ENCODE measurements at places on chromosomes 1 and 21. TPM values are rescaled to one million over a fixed set of nuclear protein-coding genes. Genes with fewer than 3 reads are reported as not detected.

The CTTNBP2NL gene
- 77.4 TPM for total RNA-seq

The HCRTR1 gene
- not detected for total RNA-seq

The SLC45A3 gene
- total RNA-seq = 4.2 TPM

The KRTAP10-3 gene
- total RNA-seq = not detected

The CYP4A22 gene
- not detected for total RNA-seq

The PDZK1 gene
- total RNA-seq = 29.6 TPM

The SELL gene
- not detected for total RNA-seq

The ATAD3C gene
- total RNA-seq = 1.8 TPM

DNA sequence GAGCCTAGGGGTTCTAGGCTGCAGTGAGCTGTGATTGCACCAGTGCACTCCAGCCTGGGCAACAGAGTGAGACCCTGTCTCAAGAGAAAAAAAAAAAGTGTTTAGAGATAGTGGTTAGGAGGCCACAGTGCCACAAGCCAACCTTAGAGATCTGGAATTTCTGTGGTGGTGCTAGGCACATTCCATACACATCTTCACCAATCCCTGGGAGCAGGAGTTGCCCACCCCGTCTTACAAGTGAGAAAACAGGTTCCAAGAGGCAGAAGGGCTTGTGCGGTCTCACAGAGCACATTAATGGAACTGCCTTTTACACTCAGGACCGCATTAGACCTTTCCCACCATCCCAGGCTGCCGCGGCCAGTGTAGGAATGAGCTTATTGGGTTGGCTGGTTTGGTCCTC, 93.2 kb downstream of the EPHB2 start:
- no peaks in the 10 kb centered on the region for H3K27me3 ChIP-seq
- no peaks in the 10 kb centered on the region for H3K36me3 ChIP-seq
- no peak overlapping the region for H3K4me3 ChIP-seq
- peak overlapping the region; percentile 67 for H3K27ac ChIP-seq
- peaks cover 41% of the 10 kb centered on the region for H3K4me1 ChIP-seq

- peaks cover 9% of the 10 kb centered on the region for H3K36me3 ChIP-seq
- no peak for DNase-seq
Observed at GRCh38 chr1:168135116-168135920, 1.4 kb downstream of the GPR161 start.

DNA sequence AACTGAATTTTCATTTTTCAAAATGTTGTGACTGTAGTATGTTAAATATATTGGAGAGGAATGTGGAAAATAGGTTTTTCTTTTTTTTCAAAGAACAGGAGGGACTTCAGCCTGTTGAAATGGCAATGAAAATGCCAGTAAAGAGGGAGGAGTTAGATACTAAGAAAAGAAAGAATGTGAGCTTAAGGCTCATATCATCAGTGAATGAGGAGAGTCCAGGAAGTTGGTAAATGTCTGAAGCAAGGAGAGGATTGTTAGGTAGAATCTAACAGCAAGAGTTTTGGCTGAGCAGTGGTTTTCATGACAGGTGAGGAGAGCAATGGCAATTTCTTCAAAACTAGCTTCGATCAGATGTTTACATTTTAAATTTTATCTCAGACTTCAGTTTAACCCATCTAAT, 43.0 kb downstream of the PLA2G4A start:
- DNase-seq = no peak
- H3K27me3 ChIP-seq = peaks cover 18% of the 10 kb centered on the region
- no peak overlapping the region for H3K27ac ChIP-seq
- no peaks in the 10 kb centered on the region for H3K36me3 ChIP-seq

- no peaks in the 10 kb centered on the region for H3K27me3 ChIP-seq
- no peak overlapping the region for H3K4me3 ChIP-seq
- H3K36me3 ChIP-seq = no peaks in the 10 kb centered on the region
- no peak for DNase-seq
Observed at GRCh38 chr1:82110366-82111254, 309.9 kb downstream of the ADGRL2 start.

DNA sequence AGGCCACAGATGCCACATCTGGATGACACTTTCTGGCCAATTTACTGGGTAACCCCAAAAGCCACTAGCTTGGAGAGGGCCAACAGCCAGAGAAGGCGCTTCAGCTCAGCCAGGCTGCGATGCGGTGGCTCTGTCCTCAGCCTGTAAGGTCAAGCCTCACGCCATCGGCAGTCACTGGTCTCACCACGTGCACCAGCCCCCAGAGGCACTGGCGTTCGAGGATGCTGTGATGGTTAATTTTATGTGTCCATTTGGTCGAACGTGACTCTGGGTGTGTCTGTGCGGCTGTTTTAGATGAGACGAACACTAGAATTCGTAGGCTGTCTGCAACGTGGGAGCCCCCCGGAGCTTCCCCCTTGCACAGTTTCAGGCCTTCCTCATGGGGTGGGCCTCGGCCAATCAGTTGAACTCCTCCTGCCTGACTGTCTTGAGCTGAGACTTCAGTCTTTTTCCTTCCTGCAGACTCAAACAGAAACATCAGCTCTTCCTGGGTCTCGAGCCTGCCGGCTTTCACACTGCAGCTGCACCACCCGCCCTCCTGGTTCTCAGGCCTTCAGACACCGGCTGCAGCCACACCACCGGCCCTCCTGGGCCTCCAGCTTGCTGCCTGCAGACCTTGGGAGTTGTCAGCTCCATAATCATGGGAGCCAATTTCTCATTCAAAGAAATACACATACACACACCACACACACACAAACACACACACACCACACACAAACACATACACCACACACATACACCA, 41.6 kb upstream of the SLC45A1 start:
- no peaks in the 10 kb centered on the region for H3K27me3 ChIP-seq
- no peak for DNase-seq
- H3K36me3 ChIP-seq = no peaks in the 10 kb centered on the region
- H3K4me1 ChIP-seq = peaks cover 7% of the 10 kb centered on the region
- H3K4me3 ChIP-seq = no peak overlapping the region
- no peak overlapping the region for H3K27ac ChIP-seq

GRCh38 chr1:201217146-201217545, 26.5 kb downstream of the IGFN1 start:
- no peaks in the 10 kb centered on the region for H3K4me1 ChIP-seq
- H3K36me3 ChIP-seq = no peaks in the 10 kb centered on the region
- peaks cover 4% of the 10 kb centered on the region for H3K27me3 ChIP-seq
- peak; percentile 67 for DNase-seq

- peaks cover 13% of the 10 kb centered on the region for H3K4me1 ChIP-seq
- peaks cover 3% of the 10 kb centered on the region for H3K27me3 ChIP-seq
- no peak for DNase-seq
- H3K27ac ChIP-seq = no peak overlapping the region
- no peak overlapping the region for H3K4me3 ChIP-seq
Observed at GRCh38 chr1:47449822-47450552, 12.1 kb downstream of the FOXD2 start.

GRCh38 chr1:202193614-202194327, at the start of gene LGR6:
LGR6 (plus strand) TSS chr1:202193799; CDS start chr1:202193990, 191 bp downstream.
- DNase-seq = no peak
- no peaks in the 10 kb centered on the region for H3K36me3 ChIP-seq
- H3K4me3 ChIP-seq = peak within 1 kb of the TSS; percentile 84
- no peak within 1 kb of the TSS for H3K27ac ChIP-seq

DNA sequence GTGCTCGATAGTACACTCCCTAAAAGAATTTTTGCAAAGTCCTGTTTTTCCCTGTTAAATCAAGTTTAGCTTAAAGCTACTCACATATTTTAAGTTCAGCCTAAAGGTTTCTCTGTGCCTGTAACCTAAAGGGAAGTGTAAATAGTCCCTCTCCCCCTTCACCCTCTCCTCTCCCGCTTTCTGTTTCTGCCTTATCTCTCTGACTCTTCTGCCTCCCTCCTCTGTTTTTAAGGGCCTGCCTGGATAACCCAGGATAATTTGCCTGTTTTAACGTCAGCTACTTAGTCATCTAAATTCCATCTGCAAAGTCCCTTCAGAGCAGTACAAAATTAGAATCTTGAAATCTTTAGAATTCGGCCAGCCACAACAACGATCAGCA, 92.6 kb downstream of the NID1 start:
- peaks cover 20% of the 10 kb centered on the region for H3K4me1 ChIP-seq
- H3K36me3 ChIP-seq = peaks cover 8% of the 10 kb centered on the region
- no peaks in the 10 kb centered on the region for H3K27me3 ChIP-seq
- H3K27ac ChIP-seq = peak overlapping the region; percentile 81
- DNase-seq = no peak

DNA sequence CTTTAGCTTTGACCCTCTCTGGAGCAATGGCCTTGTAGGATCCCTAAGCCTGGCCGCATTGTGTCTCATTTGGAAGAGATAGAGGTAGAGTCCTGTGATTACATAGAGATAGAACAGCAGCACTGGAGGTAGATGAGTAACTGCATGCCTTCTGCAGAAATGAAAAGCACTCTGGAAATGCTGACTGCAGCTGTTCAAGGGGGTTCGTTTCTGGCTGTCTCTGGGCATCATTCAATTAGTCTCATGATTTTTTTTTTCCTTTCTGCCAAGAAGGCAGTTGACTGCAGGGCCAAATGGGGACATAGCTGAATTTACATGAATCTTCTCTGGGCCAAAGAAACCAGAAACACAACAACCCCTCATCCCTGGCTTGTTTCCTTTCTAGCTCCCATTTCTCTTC, 28.1 kb upstream of the SNX27 start:
- H3K36me3 ChIP-seq = peaks cover 10% of the 10 kb centered on the region
- H3K4me3 ChIP-seq = no peak overlapping the region
- peak overlapping the region; percentile 90 for H3K27ac ChIP-seq
- H3K27me3 ChIP-seq = no peaks in the 10 kb centered on the region
- H3K4me1 ChIP-seq = peaks cover 18% of the 10 kb centered on the region

DNA sequence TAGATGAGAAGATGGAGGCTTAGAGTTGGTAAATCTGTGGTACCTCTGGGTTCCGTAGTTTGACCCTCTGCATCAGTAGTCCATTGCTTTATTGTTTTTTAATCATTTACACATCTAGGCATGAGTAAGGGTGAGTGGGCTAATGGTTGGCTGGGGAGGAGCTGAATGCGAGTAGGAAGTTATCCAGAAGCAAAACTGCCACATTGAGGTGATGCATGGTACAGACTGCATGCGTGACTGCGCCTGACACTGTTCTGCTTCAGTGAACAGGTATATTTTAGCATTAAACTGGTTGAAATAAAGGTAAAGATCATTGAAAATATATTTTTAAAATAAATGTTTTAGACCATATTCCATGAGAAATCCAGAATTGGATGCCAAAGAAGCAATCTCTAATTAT, 4.4 kb downstream of the DNAJC16 start:
- peaks cover 6% of the 10 kb centered on the region for H3K36me3 ChIP-seq
- H3K27me3 ChIP-seq = no peaks in the 10 kb centered on the region
- H3K4me1 ChIP-seq = peaks cover 19% of the 10 kb centered on the region
- H3K27ac ChIP-seq = no peak overlapping the region
- no peak overlapping the region for H3K4me3 ChIP-seq
- DNase-seq = no peak

- no peak for DNase-seq
- peaks cover 47% of the 10 kb centered on the region for H3K4me1 ChIP-seq
- peaks cover 38% of the 10 kb centered on the region for H3K36me3 ChIP-seq
- no peaks in the 10 kb centered on the region for H3K27me3 ChIP-seq
- H3K27ac ChIP-seq = peak overlapping the region; percentile 94
Observed at GRCh38 chr1:164660412-164660772, 101.4 kb downstream of the PBX1 start.

DNA sequence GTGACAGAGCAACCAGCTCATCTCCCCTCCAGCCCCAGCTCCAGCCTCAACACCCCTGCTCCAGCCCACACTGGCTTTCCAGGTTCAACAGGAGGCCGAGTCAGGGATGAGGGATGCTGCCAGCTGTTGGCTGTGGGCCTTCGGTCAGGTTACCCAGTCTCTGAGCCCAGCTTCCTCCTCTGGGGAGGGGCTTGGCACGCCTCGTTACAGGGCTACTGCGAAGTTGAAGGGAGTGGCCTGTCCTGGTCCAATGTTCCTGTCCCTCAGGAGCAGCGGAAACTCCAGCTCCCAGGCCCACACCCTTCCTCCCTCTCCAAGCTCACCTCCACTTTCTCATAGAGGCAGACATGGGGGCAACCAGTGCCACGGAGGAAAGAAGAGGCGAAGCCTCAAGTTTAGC, 15.1 kb upstream of the TAS1R2 start:
- no peaks in the 10 kb centered on the region for H3K36me3 ChIP-seq
- no peaks in the 10 kb centered on the region for H3K4me1 ChIP-seq
- no peak overlapping the region for H3K4me3 ChIP-seq
- H3K27ac ChIP-seq = no peak overlapping the region
- H3K27me3 ChIP-seq = no peaks in the 10 kb centered on the region

DNA sequence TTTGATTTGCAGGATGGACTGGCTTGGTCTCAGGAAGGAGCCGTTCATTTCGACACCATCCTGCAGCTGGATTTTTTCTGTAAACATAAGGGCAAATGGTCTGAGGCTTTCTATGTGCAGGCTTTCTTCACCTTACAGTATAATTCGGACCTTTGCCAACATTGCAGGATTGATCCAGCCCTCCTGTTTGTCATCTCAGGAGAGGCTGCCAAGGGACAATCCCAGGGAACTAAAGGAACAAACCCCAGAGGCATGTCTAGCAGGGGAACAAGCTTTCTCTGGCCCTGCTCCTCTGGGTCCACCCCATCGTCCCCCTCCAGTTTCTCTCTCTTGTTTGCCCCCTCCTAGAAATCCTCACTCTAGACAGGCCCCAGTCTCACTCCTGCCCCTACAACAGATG, 24.8 kb upstream of the GBP6 start:
- peaks cover 9% of the 10 kb centered on the region for H3K27me3 ChIP-seq
- H3K36me3 ChIP-seq = no peaks in the 10 kb centered on the region
- no peaks in the 10 kb centered on the region for H3K4me1 ChIP-seq
- no peak overlapping the region for H3K4me3 ChIP-seq

GRCh38 chr1:84785271-84786036, 95.2 kb upstream of the SSX2IP start:
- H3K27me3 ChIP-seq = no peaks in the 10 kb centered on the region
- no peaks in the 10 kb centered on the region for H3K4me1 ChIP-seq
- H3K4me3 ChIP-seq = no peak overlapping the region
- H3K36me3 ChIP-seq = no peaks in the 10 kb centered on the region

DNA sequence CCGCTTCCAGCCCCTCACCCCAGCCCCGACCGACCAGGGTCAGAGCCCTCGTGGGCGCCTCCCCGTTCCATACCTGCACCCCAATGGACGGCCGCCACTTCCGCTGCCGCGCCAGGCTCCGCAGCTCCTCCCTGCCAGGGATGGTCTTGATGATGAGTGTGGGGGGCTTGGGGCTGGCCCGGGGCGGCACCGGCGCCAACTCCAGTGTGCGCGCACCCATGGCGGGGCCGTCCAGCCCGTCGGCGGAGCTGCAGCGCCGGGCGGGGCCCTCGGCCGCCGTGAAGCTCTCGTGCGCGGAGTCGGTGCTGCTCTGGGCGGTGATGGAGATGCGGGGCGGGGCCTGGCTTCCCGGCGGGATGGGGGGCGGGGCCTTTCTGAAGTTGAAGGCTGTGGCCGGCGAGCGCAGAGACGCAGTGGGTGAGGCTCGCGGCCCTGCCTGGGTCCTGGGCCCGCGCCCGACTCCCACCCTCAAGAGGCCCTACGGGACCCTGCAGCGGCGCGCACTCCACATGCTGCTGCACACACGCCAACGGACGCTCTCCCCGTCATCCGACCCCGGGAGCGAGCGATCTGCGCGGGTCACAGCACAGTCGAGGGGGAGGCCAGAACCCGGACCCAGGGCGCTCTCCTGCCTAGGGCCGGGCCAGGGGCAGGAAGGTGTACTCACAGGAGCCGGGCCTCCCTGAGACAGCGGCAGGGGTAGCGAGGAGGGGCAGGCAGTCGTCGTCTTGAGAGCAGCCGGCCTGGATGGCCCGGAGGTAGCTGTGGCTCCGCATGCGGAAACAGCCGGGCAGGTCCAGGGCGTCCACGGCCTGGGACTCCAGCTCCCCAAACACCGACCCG, 26.1 kb upstream of the SMIM12 start:
- H3K27me3 ChIP-seq = peaks cover 88% of the 10 kb centered on the region
- H3K36me3 ChIP-seq = peaks cover 3% of the 10 kb centered on the region
- DNase-seq = no peak
- H3K4me1 ChIP-seq = no peaks in the 10 kb centered on the region

- H3K27me3 ChIP-seq = peaks cover 7% of the 10 kb centered on the region
- H3K27ac ChIP-seq = no peak overlapping the region
- H3K36me3 ChIP-seq = no peaks in the 10 kb centered on the region
- no peak overlapping the region for H3K4me3 ChIP-seq
- peaks cover 14% of the 10 kb centered on the region for H3K4me1 ChIP-seq
Observed at GRCh38 chr1:164937291-164937690, 378.3 kb downstream of the PBX1 start.

Measured in type B pancreatic cell (in vitro differentiated cells).